Mucosa of gallbladder (tissue), 1 donor: ENCODE measurements at places on chromosomes 4 and X. TPM values are rescaled to one million over a fixed set of nuclear protein-coding genes. Genes with fewer than 3 reads are reported as not detected.

GRCh38 chr4:147510962-147511668, 30.2 kb downstream of the EDNRA start:
- no peak for DNase-seq

- no peak for DNase-seq
Measured at GRCh38 chr4:142698552-142698951, 147.5 kb downstream of the INPP4B start.

GRCh38 chr4:162056990-162057389, 106.8 kb downstream of the FSTL5 start:
- DNase-seq, result no peak

DNA sequence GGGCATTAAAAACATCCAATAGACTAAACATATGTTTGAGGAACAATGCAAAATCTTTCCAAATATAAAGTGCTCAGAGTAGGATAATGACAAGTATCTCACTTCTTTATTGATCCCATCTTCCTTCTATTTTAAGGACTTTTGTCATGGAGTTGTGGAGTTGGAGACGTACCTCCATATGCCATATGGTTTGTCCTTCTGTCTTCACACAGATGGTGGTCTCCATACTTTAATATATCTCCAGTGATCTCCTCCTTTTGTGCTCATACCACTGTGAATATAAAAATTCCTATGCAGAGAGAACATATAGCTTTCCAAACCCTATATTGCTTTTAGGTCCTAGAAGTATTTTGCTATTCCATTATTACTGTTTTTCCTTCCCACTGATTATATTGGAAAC, 64.5 kb downstream of the GABRB1 start:
- DNase-seq, result no peak

- no peak for DNase-seq
Measured at GRCh38 chrX:98962996-98963395, 1447.1 kb downstream of the PCDH19 start.

GRCh38 chr4:162791226-162791625, 375.5 kb downstream of the NAF1 start:
- no peak for DNase-seq

- no peak for DNase-seq
Measured at GRCh38 chr4:144456196-144456595, 189.8 kb upstream of the HHIP start.

GRCh38 chr4:141352331-141352730, 131.6 kb downstream of the ZNF330 start:
- DNase-seq, result no peak

GRCh38 chr4:156710365-156711192, 261.0 kb downstream of the PDGFC start:
- DNase-seq, result no peak

- DNase-seq, result no peak
Measured at GRCh38 chrX:133749951-133750350, 235.4 kb downstream of the GPC3 start.

GRCh38 chr4:152072906-152073305, 312.1 kb upstream of the GATB start:
- no peak for DNase-seq

DNA sequence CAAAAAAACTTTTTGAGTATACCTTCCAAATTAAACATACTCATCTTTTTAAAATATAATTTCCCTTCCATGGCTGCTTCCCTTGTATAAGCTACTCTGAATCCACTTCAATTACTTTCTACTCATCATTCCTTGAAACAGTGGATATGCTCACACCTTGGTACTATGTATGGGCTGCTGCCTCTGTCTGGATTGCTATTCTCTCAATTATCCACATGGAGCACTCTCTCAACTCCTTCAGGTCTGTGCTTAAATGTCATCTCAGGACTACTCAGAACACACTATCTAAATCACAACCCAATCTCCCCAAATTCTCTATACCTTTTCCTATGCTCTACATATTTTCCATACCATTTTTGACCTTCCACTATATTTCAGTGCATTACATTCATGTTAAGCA, 898.9 kb upstream of the EPHA5 start:
- DNase-seq, result no peak

DNA sequence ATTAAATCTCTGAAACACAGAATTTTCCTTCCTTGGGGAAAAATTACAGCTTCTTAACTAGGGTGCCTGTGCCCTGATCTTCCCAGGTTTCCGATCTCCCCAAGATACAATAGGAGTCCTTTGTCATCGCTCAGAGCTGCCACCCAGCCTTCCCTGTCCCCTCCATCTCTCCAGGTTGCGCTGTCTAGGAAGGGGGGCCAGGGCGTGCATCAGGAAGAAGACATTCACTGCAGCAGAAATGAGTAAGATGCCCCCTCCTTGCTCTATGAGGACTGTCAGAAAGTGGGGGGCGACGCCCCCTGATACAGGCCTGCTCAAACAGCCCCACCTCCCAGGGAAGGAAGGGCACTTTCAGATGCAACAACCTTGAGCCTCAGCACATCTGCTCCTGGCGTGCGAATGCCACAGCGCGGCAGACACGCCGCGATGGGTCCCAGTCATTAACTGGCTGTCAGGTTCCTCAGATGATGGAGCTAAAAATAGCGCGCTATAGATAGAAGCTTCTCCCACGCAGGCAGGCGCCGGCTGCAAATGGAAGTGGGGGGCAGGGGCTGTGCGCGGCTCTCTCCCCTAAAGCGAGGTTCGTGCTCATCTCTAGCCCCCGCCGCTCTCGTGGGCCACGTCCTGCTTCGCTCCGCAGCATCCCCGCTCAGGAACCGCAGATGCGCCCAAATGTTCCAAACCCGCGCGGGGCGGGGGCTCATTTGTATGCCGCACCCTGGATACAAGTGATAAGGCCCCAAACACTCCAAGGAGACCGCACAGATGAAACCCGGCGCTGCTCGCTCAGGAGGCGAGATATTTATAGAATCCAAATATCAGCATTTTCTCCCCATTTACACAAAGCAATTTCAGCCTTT, 57.6 kb upstream of the LGI2 start:
- no peak for DNase-seq

DNA sequence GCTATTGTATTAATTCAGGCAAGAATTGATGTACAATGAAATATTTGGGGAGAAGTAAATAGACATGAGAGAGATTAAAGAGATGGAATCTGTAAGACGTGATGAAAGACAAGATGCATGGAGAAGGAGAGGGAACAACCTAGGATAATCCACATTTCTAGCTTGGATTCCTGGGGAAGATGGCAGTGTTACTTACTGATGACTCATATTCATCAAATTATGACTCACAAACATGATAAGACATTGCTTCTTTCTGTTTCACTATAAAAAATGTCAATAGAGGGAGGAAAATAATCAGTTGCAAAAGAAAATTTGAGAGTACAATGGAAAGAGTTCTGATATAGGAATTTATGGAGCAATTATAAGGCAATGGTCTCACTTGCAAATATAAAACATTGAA, 104.1 kb upstream of the BMP3 start:
- DNase-seq, result no peak

GRCh38 chr4:86218746-86219473, 140.9 kb downstream of the MAPK10 start:
- DNase-seq, result peak; percentile 66

GRCh38 chrX:17039826-17040225, 93.4 kb downstream of the REPS2 start:
- no peak for DNase-seq

DNA sequence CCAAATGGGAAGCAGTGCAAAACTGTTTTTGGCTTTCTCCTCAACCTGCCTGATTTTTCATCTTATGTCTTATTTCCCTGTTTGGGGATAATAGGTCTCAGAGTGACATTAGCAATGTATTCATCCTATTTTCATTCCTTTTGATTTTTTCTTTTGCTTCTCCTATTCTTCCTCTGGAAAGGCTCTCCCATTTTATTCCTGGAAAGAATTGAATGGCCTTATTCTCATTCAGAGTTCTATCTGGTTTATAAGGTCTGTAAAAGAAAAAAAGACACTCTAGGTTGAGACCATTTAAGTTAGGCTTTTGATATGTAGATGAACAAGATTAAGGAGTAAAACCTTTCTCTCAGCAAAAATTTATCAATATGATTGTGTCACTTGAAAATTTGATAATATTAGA, 27.8 kb upstream of the ALB start:
- no peak for DNase-seq

- no peak for DNase-seq
Measured at GRCh38 chrX:132257116-132257515, 37.9 kb upstream of the RAP2C start.

BEX5 gene
- 41.1 TPM for total RNA-seq

MGAT4D gene
- not detected for total RNA-seq

SLITRK2 gene
- total RNA-seq, result 0.14 TPM

MAOB gene
- total RNA-seq, result 40.9 TPM

TRPC5OS gene
- total RNA-seq, result 0.20 TPM

PRRG3 gene
- 0.46 TPM for total RNA-seq

SYN1 gene
- 0.55 TPM for total RNA-seq
